ENCODE measurements at places on chromosomes 12 and 14.

DNA sequence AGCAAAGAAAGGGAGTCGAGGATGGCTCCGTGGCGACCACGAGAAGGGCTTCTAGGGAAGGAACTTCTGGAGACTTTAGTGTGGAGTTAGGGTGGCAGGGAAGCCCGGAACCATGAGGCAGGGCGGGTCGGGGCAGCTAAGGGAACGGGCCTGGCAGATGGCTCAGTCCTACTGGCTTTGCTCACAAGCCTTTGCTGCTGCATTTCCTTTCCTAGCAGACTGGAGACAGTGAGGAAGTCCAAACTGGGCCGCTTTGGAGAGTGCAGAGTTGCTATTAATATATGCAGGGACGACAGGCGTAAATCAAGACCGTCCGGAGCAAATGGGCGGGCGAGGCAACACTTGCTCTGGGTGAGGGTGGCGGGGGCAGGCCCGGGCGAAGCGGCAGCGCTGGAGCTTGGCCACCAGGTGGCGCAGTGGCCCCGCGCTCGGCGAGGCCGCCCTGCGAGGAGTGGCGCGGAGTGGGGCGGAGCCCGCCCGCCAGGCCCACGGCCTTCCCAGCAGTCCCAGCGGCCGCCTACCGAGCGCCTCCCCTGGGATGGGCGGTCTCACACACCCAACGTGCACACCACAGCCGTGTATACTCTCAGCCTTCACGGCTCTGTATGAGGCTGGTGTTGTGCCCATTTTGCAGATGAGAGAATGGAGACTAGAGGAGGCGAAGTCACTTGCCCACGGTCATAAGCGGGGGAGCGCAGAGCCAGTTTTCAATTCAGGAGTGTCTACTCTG lies 24.4 kb upstream of the LRTM2 start:
- DNase-seq, result peak; percentile 94

GRCh38 chr14:59207506-59207933 lies 19.1 kb downstream of the DAAM1 start:
- no peak for DNase-seq

GRCh38 chr14:65179918-65180724 lies 77.8 kb upstream of the MAX start:
- peak; percentile 32 for DNase-seq

- DNase-seq, result no peak
Measured at GRCh38 chr12:69383074-69383473, 23.5 kb downstream of the YEATS4 start.

- DNase-seq, result peak; percentile 62
Measured at GRCh38 chr12:546920-547845, 87.4 kb downstream of the B4GALNT3 start.

GRCh38 chr12:5348057-5348456 lies 83.9 kb upstream of the NTF3 start:
- no peak for DNase-seq

- DNase-seq, result no peak
Measured at GRCh38 chr12:12577786-12578185, 15.1 kb upstream of the DUSP16 start.
